H4 (cell line): ENCODE measurements at places on chromosomes 13 and 19.

DNA sequence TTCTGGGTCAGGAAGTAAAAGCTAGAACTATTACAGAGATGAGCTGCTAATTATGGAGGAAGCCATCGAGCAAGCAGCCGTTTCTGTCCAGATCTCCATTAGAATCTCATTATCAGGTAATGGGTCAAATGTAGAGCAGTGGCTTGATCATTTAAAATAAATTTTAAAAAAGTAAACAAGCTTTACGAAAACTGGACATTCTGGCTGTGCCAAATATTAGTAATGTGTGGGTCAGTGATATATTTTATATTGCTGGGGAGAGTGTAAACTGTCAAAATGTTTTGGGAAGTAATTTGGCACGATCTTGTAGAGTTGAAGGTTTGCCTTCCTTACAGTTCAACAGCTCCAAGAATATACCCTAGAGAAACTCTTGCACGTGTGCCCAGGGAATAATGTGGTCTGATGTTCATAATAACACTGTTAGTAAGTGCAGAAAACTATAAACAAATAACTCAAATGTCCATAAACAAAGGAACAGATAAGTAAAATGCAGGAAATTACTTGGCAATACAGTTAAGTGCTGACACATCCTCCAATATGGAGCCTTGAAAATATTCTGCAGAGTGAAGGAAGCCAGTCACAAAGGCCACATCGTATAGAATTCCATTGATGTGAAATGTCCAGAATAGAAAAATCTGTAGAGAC lies 127.2 kb upstream of the UBL3 start:
- peak; percentile 5 for DNase-seq

- DNase-seq = no peak
Observed at GRCh38 chr13:36061054-36061453, 70.1 kb downstream of the DCLK1 start.

GRCh38 chr13:98563071-98563470 lies 13.8 kb downstream of the STK24 start:
- no peak for DNase-seq

DNA sequence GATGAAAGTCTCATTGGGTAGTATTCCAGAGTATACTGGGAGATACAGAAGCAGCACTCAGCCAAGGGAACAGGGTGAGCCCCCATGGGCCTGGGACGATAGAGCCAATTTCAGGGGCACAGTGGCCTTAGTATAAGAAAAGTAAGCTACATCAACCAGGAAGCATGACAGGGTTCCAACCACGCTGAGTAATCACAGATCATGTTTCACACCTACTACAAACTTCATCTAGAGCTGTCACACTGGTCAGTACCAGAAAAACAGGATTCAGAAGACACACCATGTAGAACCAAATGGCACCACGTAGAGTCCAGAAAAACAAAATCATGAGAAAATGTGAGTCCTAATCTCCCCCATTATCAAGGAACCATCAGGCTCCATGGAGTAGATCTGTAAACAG lies 1292.4 kb upstream of the MIR17HG start:
- DNase-seq = peak; percentile 4

- no peak for DNase-seq
Observed at GRCh38 chr13:46796129-46796514, 839 bp downstream of the ESD start.

DNA sequence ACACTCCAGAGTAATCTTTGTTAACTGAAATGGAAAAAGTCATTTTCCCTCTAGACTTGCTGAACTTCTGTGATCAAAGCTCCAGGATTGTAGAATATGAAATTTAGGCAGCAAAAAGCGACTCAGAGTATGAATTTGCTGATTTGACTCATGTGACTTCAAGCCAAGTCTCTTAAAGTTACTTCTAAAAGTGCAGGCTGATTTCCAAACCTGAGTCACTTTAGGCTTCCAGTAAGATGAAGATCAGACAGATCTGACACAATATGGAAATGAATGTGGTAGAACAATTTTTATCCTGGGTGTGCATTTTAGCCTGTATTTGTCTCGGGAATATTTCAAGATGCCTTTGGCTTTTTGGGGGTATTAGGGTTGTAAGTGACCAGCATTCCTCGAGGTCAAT lies 151.0 kb upstream of the TMTC4 start:
- DNase-seq = no peak

DNA sequence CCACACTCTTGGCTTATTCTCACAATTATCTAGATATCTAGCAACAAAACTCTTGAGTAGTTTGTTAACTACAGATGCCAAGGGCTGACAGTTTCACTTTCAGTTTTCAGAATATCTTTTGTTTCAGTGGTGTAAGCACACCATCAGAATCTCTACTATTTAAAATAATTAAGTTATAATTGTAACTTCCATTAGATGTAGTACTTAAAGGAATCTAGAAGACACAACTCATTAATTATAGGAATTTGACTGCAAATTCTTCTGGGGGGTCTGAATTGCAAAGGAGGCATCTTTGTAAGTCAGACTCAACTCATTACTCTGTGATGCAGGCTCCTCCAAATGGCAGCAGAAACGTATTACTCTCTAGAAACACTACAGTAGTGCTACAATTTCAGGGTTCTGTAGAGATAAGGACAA lies 44.9 kb upstream of the USPL1 start:
- peak; percentile 30 for DNase-seq

- DNase-seq = no peak
Observed at GRCh38 chr13:99197117-99197651, 3.5 kb upstream of the UBAC2 start.

DNA sequence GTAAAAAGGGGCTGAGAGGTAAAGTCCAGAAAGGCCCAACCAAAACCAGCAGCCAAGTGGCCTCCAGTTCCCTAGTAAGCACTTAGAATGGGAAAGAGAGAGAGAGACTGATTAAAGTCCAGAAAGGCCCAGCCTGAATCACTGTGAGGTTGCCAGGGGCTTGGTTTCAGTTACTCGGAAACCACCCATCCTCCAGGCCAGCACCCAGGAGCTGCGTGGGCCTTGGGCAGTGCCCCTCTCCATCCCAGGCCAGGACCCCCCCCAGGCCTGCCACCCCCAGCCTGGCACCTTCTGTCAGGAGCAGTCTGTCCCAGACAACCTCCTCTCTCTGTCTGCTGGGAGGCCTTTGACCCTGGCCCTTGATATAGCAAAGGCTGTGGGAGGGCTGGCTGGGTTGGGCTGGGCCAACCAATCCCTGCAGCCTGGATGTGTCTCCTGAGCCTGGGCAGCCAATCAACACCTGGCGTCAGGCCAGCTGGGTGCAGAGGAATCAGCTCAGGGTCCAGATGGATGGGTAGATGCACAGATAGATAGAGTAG lies at the start of gene CYP4F2:
Gene CYP4F2, minus strand, starts transcription at position 337 of the 539 bp plus-strand sequence. CDS start 463 bp downstream, outside the sequence.
- no peak for DNase-seq

DNA sequence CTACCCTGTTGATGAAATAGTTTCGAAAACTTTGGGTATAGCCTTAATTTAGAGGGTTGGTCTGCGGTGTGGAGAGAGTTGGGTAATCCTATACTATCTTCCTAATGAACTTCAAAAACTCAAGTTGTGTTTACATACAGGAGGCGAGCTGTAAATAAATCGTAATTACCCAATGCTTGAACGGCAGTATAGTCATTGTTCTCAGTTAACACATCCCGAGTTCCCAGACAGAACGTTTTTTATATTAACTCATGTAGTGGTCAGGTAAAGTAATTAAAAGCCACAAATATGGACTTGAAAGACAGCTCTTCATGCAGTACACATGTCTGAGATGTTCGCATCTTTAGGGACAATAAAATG lies 1.5 kb downstream of the PDS5B start:
- no peak for DNase-seq

GRCh38 chr19:44748426-44749254 lies at the start of gene BCL3:
TSS of gene BCL3 (plus strand) at chr19:44748708. CDS start at chr19:44748791, 83 bp downstream.
- DNase-seq = peak; percentile 63
